ENCODE measurements at places on chromosomes 7 and 10.

GRCh38 chr7:70568674-70569334 is 563.1 kb upstream of the GALNT17 start:
- peak; percentile 75 for DNase-seq

- peak; percentile 89 for DNase-seq
These were observed 12.4 kb upstream of the HUS1 start for GRCh38 chr7:47991741-47992311.

- DNase-seq = peak; percentile 70
These were observed 208.8 kb downstream of the KCNMA1 start for GRCh38 chr10:77428691-77429395.

DNA sequence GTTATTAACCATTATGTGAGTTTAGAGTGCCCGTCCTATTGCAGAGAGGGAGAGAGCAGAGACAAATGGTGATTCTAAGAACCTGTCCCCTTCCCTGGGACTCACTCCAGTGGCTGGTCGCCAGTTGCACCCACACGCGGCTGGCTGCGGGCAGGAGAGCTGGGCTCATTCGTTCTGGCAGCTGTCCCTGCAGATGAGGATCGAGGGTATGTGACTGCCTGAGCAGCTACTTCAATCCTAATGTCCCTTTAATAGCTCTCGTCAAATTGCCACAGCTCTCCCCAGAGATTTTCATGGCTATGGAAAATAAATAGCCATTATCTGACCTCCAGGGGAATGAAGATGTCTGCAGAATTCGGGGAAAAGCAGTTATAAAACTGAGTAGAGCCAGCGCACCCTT is 41.6 kb downstream of the RBM28 start:
- DNase-seq = peak; percentile 24

- DNase-seq = no peak
These were observed 643.3 kb upstream of the SORCS1 start for GRCh38 chr10:107807836-107808235.

GRCh38 chr7:48718731-48719378 is 205.5 kb upstream of the CDC14C start:
- DNase-seq = no peak

DNA sequence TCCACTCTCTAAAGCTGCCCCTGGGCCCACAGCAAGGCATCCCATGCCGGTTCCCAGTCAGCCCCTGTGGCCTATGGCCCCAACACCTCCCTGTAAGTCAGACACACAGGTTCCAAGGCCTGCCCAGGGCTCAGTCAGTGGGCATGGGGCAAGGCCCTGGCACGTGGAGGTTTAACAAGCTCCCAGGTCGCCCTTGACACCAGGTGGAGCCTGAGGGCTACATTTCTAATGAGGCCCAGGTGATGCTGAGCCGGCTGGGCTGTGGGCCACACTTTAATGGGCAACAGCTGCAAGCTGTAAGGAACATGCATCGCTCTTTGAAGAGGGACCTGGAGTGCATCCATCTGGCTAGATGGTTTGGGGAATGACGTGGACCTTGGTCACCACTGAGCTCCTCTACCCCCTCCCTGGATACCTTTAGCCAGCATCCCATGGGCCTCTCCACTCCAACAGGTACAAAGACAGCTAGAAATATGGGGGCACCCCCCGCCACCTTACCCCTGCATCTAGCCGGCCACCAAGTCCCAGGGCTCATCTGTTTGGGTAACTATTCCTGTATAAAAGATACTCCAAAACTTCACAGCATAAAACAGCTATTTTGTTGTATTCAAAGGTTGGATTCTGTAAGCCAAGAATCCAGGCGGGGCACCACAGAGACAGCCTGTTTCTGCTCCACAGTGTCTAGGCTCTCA is 122.5 kb downstream of the OAT start:
- peak; percentile 88 for DNase-seq

DNA sequence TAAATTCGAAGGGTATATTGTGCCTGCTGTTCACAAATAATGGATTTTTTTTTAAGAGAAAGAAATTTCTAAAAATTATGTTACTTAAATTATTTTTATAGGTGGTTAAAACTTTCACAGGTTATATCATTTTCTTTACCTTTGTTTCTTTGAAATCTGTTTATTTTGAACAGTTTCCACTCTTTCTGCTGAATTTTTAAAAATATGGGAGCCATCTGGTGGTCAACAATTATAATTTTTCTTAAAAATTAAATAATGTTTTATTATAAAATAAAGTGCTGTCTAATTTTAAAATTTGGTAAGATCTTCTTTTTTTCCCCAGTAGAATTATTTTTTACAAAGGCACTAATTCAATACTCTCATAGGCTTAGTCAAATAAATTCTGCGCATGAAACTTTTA is 263.9 kb downstream of the ETV1 start:
- DNase-seq = no peak

DNA sequence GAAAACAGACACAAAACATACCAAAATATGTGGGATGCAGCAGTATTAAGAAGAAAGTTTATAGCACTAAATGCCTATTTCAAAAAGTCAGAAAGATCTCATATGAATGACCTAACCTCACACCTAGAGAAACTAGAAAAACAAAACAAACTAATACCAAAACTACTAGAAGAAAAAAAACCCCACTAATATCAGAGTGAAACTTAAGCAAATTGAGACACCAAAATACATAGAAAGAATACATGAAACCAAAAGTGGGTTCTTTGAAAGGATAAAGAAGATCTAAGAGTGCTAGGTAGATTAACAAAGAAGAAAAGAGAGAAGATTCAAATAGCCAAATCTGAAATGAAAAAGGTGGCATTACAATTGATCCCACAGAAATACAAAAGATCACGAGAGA is 494.1 kb downstream of the SH2D4B start:
- DNase-seq = no peak

DNA sequence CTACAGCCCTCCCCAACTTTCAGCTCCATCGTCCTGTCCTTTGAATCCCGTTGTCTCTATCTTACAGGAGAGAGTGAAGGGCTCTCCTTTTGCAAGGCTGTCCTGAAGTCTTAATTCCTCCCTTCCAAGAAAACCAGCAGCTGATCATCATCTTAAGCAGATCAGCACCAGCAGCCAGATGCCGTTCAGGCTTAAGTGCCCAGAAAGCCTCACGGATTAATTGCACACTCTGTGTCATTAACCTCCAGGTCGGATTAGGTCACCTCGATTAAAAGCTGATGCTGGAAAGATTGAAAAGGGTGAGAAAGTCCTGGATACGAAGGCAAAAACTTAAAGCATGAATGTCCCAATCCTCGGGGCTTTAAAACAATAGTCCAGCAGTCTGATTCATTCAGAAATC is 24.8 kb upstream of the ADARB2 start:
- no peak for DNase-seq

GRCh38 chr10:88027570-88027969 is 164.1 kb downstream of the PTEN start:
- DNase-seq = no peak

GRCh38 chr10:992871-993270 is 4.6 kb downstream of the GTPBP4 start:
- no peak for DNase-seq

GRCh38 chr7:98569691-98570337 is 47.3 kb upstream of the NPTX2 start:
- DNase-seq = peak; percentile 51
